CD8-positive, alpha-beta memory T cell (primary cell): ENCODE measurements at places on chromosomes 4 and X.

- DNase-seq = no peak
Observed at GRCh38 chrX:11464836-11465463, 171.7 kb downstream of the AMELX start.

GRCh38 chr4:171719691-171720090, 93.5 kb upstream of the GALNTL6 start:
- no peak for DNase-seq

DNA sequence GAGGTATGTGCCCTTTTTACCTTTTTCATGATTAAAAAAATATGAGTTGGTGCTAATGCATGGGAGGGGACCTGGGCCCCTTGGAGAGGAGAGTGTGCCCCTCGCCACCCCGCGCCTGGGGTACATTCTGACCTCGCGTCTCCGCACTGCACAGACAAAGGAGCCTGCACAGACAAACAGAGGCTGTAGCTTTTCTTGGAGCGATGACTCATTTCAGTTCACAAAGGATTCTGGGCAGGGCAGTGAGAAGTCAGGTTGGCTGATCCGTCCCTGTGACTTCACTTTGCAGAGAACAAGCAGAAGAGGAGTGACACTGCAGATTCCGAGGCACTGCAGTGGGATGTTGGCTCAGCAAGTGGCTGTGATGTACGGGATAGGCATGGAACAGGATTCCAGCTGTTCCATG, 82.9 kb downstream of the STOX2 start:
- DNase-seq = no peak

DNA sequence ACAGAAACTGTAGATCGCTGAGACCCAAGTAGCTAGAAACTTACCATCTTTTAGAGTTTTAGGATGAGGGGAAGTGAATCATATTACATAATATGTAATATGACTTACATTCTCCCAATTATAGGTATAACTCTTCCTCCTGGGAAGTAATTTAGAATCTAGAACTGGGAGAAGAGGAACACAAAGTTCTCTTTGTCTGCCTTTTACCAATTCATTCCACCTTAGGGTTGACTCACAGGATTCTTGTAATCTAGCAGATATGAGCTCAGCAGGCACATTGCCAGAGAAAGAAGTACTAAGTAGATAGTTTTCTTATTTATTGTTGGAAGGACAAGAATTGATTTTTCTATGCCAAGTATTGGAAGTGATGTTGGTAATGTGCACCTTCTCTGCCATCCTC, 58.0 kb upstream of the CCSER1 start:
- no peak for DNase-seq

DNA sequence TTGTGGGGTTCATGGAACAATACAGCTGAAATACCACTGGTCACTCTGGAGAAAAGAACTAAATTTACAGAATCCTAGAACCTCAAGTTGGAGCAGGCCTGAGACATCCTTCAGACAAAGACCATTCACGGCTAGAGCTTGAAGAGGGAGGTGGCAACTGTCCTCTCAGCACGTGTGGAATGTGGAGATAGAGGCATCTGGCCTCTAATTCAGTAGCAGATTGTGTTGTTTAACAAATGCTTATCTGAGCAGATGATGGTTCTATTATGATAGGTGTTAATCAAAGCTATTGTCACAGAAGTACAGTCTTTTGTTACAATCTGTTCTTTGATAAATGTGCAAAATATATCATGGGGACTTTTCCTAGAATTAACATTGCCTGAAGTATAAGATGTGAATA, 121.7 kb upstream of the KCNIP4 start:
- no peak for DNase-seq

GRCh38 chr4:83212041-83212851, 72.4 kb downstream of the COQ2 start:
- peak; percentile 88 for DNase-seq

GRCh38 chrX:50198348-50198747, 2.5 kb downstream of the AKAP4 start:
- no peak for DNase-seq

DNA sequence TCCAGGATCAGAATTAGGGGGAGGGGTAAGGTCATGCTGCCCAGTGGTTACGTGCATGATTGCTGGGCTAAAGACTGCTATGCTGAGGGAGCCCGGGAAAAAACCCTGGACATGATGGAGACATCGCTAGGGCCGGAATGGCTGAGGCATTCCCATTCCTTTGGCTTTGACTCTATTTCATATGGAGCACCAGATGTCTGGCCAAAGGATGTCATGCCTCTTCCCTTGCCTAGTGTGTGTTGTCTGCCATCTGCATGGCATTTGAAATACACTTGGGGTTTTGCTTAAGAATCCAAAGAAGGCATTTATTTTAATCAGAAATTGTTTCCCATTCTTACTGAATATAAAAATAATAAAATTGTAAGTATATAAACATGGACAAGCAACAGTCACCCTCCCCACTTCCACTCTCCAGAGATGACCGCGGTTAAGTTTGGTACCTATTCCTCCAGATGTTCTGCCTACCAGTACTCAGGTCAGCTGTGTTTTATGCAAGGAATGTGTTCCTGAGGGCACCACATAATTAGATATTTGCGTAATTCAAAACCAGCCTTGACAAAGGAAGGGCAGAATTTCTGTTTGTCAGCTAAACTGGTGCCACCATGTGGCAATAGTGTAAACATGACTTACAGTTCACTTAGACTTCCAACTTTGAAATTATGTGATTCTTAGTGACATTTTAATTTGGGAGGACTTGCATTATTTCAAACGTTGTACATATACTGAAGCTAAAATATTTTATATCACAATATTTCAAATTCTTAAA, 105.9 kb downstream of the CT47B1 start:
- no peak for DNase-seq

GRCh38 chr4:137676357-137676998, 144.2 kb upstream of the PCDH18 start:
- no peak for DNase-seq

- no peak for DNase-seq
Observed at GRCh38 chr4:100641336-100641735, 123.5 kb upstream of the EMCN start.

DNA sequence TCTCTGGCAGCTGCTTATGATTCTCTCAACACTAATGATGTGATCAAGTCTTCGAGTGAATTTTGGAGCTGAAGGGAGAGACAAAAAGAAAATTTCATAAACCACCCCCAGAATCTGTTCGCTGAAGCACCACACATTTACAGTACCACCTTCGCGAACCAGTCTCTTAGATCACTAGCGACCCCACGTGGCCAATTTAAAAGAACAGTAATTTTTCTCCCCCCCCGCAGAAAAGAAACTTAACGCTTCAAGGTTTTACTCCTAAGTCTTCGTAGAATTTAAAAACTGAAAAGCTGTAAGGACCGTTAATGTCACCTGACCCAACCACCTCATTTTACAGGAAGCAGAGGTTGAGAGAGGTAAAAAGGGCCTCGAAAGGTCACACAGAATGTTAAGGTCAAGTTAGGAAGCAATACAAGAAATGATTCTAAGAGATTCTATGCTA, 187.5 kb downstream of the QDPR start:
- peak; percentile 6 for DNase-seq

DNA sequence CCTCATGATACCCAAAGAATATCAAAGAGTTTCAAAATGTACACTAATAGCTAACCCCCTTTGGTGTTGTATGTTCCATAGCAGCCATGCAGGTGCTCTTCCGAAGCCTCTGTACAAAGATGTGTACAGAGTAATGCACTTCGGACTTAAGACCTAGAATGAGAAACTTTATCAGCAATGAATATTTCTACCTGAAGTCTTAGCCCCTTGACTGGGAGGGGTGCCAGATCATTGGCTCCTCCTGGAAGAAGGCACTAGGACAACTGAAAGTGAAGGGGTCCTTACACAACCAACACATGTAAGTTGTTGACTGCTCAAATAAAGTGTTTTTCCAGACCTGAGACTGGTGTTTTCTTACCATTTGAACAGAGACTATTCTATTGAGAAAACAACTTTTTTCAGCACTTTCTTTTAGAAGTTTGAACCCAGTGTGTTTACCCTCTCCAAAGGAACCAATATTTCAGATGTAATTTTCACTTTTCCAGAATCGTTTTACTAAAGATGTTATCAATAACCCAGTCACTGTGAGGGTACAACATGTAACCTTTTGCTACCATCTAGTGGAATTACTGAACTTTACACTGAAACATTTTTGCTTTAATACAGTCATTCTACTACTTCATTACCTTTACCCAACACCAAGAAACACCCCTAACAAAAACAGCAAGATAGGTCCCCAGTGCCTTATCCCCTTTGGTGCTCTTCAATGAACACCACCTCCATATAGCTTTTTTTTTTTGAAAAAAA, 33.3 kb upstream of the PRDX4 start:
- no peak for DNase-seq

DNA sequence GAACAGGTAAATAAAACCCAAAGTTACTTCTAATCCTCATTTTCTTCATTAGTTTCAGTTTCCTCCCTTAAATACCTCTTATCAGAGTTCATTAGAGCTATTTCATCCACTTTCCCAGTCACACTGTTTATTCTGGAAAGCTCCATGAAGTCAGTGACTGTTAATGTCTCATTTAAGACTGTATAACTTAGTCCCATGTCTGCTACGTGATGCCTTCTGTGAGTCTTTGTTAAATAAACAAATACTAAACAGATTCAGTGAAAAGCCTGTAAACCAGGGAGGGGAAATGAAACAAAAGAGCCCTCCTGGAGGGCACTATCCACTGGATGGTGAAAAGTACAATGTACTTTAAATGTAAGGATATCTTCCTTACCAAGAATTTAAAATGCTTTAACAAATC, 24.7 kb downstream of the ACE2 start:
- no peak for DNase-seq

- DNase-seq = no peak
Observed at GRCh38 chr4:109444182-109444844, 10.7 kb downstream of the SEC24B start.

DNA sequence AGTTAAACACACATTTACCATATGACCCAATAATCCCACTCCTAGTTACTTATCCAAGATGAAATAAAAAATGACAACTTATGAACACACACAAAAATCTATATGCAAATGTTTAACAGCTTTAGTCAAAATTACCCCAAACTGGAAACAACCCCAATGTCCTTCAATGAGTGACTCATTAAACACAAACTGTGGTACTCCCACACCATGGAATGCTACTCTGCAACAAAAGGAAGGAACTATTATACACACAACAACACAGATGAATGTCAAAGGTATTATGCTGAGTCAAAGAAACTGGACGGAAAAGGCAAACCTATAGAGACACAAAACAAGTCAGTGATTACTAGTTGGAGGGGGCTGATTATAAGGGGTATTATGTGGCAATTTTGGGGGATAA, 40.5 kb downstream of the MED14 start:
- no peak for DNase-seq

GRCh38 chr4:120841580-120841979, 80.9 kb downstream of the PRDM5 start:
- DNase-seq = no peak

DNA sequence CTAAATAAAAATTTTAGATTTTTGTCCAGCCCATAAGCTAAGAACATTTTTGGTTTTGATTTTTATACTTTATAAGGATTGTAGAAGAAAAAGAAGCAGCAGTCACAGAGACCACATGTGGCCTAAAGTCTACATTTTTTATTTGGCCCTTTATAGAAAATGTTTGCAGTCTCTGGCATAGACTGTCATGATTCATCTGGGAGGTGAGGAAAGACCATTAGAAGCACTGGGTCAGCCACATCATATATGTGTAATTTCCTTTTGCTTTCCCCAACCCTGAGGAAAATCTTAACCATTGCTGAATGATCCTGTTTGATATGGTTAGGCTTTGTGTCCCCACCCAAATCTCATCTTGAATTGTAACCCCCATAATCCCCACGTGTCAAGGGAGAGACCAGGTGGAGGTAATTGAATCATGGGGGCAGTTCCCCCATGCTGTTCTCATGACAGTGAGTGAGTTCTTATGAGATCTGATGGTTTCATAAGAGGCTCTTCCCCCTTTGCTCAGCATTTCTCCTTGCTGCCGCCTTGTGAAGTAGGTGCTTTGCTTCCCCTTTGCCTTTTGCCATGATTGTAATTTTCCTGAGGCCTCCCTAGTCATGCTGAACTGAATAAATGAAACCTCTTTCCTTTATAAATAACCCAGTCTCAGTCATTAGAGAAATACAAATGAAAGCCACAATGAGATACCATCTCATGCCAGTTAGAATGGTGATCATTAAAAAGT, 12.1 kb upstream of the COPS4 start:
- DNase-seq = no peak

GRCh38 chr4:54231768-54232688, 2.9 kb downstream of the PDGFRA start:
- no peak for DNase-seq

GRCh38 chr4:83556816-83557215, 20.9 kb downstream of the GPAT3 start:
- DNase-seq = no peak

DNA sequence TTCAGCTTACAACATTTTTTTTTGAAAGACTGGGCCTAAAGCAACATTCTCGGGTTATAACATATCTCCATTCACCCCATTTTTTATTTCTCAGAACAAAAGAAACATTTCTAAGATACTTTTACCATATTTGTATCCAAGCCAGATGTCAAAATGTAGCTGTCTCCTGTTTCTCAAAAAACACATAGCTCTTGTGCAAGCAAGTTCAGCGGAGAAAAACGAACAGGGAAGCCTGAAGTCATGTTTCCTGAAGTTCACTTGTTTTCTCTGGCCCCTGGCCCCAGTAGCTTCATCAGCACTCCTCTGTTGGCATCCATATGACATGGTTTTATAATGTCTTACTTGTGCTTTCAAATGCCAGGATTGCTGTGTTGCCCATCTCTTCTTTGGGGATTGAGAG, 218.2 kb downstream of the BANK1 start:
- no peak for DNase-seq

DNA sequence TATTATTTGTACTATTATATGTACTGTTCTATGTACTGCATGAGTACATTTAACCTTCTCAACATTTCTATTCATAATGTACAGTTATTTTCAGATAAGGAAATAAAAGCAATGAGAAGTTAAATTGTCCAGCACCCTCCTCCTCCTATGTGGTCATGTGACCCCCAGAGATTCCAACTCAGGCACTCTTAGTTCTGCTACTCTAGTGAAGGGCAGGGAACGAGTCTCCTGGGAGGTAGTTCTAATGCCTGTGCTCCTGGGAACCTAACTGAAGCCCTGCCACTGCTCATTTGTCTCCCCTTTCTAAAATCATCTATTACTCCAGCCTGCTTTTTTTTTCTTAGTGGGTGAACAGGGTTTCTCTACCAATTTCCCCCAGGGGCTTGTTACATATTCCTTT, 105.9 kb upstream of the GPRIN3 start:
- DNase-seq = no peak

- no peak for DNase-seq
Observed at GRCh38 chr4:156656896-156657295, 314.7 kb downstream of the PDGFC start.
